ENCODE measurements at places on chromosomes 6 and 20.
A peak's percentile ranks its signal among the peaks of the same experiment; 100 is the strongest.

DNA sequence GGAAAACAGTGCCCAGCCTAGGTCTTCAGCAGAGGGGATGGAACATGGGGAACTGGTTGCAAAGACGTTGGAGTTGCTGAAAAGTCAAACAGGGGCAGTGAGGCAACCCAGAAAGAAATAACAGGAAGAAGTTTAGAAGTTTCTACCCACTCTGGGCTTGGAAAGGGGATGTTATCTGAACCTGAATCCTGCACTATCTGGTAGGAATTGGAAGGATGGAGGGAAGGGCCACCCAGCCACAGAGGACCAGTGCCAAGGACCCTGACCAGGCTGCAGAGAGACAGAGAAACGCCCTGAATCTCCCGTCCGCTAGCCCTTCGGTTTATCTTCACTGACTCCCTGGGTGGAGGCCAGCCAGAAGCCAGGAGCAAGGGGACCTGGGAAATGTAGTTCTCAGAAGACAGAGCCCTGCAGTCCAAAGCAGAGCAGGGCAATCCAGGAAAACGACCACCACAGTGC lies 217.3 kb upstream of the RREB1 start:
- DNase-seq, result no peak

- DNase-seq, result no peak
Measured at GRCh38 chr6:144344646-144345045, 59.5 kb downstream of the UTRN start.

- DNase-seq, result no peak
Measured at GRCh38 chr6:20875369-20875963, 341.2 kb downstream of the CDKAL1 start.

GRCh38 chr6:76694795-76695194 lies 622.3 kb upstream of the IMPG1 start:
- no peak for DNase-seq

DNA sequence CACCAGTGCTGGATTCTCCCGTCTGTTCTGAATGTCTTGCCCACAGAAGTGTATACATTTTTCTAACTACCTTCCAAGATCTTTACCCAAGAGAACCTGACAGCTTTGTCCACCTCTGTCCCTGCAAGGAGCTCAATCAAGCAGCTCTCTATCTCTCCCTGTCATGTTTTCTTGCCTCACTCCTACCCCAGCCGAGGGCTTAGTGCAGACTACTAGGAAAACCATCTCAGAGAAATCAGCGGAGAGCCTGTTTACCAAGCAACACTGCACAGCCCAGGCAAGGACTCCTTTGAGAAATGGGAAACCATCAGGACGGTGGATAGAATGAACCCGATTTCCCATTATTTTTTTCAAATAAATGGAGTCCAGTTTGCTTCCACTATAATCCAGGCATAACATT lies 250.7 kb upstream of the JARID2 start:
- no peak for DNase-seq

DNA sequence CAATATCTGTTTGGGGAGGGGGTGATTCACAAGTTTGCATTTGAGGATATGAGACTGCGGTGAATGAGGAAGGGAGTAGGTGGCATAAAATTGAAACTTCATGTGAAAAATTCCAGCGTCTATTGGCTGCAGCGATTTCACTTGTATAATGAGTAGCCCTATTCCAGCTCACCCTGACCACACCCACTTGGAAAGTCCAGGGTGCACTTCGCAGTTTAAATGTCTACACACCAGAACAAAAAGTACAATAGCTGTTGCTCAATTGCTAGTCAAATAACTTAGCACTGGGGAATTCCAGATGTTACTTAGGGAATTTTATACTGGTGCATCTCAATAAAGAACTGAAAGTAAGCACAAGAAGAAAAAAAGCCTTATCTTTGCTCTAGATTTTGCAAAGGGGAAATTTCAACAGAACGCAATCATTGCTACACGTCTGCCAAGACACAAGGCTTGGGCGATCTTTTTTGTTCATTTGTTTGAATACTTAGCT lies 6.3 kb downstream of the TNFAIP3 start:
- peak; percentile 85 for DNase-seq

- DNase-seq, result no peak
Measured at GRCh38 chr6:148538261-148539190, 195.9 kb downstream of the SASH1 start.
